Right cardiac atrium (tissue), 5 donors: ENCODE measurements at places on chromosomes 12 and 14. TPM values are rescaled to one million over a fixed set of nuclear protein-coding genes. Genes with fewer than 3 reads are reported as not detected.

- no peak for DNase-seq
Measured at GRCh38 chr12:30823764-30824163, 69.0 kb upstream of the CAPRIN2 start.

DNA sequence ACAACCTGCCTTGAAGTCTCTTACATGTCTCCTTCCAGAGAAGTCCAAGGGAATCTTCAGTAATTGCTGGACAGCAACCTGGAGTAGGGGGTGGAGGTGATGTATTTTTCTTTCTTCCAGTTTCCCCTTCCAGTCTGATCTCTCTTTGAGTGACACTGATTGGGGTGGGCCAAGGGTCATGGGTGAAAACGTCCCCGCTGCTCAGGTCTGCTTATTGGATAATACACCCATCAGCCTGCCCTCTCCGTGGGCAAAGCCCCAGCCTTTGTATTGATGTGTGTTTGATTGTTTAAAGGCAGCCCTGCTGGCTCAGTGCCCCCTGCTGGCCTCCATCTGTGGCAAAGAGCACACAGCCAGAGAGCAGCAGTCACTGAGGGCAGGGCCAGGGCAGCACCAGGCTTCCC, 35.7 kb upstream of the ATP2A2 start:
- DNase-seq: peak; percentile 69

DNA sequence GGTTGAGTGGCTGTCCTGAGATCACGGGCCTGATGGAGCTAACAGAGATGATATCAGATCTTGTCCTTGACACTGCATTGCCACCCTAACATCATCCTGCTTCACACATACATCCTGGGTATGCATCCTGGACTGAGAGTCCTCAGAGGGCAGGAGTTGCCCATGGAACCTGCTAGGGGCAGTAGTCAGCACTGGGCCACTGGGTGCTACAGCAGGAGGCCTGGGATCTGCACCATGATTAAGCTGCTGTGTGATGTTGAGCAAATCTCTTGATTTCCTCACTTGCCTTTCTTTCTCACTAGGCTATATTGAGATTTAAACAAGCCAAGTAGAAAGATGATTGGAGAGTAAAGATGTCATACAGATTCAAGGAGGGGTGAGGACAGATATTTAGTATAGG, 22.1 kb upstream of the EIF4B start:
- no peak for DNase-seq

DNA sequence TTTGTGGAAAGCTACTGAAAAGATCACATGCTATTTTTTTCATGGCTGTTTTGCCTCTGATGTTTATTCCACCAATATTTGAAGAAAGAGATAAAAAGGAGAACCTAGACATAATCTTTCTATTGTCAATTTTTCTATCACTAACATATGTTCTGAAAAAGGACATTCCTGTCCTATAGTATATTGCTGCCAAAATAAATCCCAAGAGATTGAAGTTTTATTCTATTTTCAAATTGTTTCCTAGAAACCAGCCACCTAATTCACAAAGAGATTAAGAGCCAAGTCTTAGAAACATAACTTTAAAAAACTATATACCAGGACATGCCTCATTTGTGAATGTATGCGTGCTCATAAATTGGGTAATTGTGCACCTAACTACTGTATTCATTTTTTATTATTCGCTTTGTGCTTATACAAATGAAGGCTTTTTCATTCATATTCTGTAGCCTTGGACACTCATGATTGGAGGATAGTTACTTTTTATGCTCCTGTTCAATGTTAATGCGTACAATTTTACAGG, 200.7 kb downstream of the FUT8 start:
- no peak for DNase-seq

DNA sequence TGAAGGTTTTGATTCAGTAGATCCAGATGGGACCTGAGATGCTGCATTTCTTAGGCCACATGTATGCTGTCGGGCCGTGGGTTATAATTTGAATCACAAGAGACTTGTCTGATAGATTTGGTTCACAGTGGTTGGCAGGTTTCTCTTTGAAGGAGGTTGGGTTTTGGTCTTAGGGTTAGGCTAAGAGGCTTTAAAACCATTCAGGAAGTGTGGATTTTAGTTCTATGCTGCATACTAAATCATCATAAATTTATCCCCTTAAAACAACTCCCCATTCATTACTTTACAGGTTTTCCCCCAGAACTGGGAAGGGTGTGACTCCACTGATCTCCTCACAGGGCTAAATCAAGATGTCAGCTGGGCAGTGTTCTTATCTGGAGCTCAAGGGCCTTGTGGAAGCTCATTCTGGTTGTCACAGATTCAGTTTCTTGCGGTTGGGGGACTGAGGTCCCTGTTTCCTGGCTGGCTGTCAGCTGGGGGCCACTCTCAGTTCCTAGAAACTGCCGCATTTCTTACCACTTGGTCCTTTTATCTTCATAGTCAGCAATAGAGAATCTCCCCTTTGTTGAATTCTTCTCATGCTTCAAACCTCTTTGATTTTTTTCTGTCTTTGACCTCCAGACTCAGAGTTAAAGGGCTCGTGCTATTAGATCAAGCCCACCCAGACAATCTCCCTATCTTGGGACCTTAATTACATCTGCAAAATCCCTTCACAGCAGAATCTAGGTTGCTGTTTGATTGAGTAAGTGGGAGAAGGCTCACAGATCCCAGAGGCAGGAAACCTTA, 20.6 kb upstream of the PCNX1 start:
- DNase-seq: no peak

CD27 gene
- not detected for total RNA-seq

GPX2 gene
- not detected for total RNA-seq

PTPN6 gene
- total RNA-seq: 7.7 TPM

DNA sequence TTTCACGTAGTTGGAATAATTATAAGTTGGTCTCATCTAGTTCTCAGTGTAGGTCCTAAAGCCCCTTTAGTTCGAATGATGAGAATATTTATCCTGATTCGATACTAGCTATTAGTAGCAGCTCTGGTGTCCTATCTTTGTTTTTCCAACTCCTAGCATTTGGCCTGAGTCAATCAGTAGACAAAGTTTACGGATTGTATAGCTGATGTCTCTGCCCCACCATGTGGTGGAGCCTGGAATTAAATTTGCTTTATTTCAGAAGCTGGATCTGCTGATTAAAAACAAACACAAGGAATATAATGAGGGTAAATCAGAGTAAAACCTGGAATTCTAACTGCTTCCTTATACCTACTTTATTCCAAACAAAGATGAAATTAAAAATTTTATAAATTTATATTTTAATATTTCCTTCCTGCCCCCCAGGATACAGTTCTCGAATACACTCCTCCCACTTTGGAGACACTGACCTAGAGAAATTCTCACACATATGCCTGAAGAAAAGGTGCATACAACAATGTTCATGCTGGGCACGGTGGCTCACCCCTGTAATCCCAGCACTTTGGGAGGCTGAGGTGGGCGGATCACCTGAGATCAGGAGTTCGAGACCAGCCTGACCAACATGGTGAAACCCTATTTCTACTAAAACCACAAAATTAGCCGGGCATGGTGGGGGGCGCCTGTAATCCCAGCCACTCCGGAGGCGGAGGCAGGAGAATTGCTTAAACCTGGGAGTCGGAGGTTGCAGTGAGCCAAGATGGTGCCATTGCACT, 7.6 kb upstream of the BRMS1L start:
- no peak for DNase-seq

WDHD1 gene
- total RNA-seq: 1.5 TPM

MMP17 gene
- total RNA-seq: 0.89 TPM

DNA sequence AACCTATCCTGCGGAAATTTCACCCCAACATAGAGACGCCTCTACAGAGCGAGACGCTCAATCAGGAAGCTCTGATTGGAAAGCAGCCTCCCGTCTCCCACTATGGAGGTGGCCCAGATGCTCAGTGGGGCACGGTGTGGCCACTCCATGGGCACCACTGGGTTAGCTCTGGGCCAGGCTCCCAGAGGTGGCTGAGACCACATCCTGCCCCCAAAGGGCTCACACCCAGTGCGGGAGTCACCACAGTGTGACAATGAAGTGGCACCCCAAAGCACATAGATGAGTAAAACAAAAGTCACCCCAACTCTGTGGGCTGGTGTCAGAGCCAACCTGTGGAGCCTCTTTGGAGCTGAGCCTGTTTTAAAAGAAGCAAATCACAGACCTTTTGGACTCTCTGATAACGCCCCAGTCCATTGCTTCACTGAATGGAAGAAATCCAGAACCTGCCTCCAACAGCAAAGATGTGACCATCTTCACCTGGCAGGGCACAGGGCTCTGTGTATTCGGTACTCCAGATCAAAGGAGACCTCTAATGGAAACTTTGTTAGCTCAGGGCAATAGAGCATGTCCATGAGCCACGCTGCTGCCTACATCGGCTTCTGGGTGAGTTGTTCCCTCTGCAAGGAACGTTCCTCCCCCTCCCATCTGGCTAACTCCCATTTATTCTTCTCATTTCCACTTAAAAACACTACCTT, 19.6 kb downstream of the CLMN start:
- no peak for DNase-seq

- peak; percentile 71 for DNase-seq
Measured at GRCh38 chr14:103161054-103161397, 37.8 kb downstream of the TNFAIP2 start.

SLCO1C1 gene
- total RNA-seq: 0.47 TPM

- DNase-seq: peak; percentile 33
Measured at GRCh38 chr14:104287301-104288009, 149.1 kb downstream of the KIF26A start.
